ENCODE measurements at places on chromosomes 16 and 17.

GRCh38 chr16:81005610-81006161 is 999 bp downstream of the CMC2 start:
- no peak for DNase-seq

DNA sequence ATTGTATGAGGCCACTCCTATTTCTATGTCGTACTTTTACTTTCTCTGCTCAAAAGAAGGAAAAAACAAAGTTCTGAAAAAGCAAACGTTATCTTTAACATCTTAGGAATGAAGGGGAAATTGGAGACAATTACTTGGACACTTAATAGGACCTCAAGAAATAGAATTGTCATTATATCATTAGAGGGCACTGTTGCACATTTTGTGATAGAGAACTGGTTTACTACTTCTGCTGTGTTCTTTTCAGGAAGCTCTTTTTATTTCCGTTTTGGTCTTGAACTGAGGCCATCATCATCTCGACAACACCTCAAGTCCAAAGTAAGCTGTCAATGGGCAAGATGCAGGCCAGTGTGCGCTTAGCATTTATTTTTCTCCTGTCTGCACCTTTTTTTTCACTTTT is 14.6 kb downstream of the COG4 start:
- no peak for DNase-seq

GRCh38 chr17:5667871-5668270 is 83.6 kb upstream of the NLRP1 start:
- no peak for DNase-seq

- DNase-seq = no peak
Observed at GRCh38 chr17:68800751-68801150, 154.4 kb downstream of the ABCA8 start.

GRCh38 chr17:70609566-70609965 is 440.2 kb downstream of the KCNJ2 start:
- no peak for DNase-seq

DNA sequence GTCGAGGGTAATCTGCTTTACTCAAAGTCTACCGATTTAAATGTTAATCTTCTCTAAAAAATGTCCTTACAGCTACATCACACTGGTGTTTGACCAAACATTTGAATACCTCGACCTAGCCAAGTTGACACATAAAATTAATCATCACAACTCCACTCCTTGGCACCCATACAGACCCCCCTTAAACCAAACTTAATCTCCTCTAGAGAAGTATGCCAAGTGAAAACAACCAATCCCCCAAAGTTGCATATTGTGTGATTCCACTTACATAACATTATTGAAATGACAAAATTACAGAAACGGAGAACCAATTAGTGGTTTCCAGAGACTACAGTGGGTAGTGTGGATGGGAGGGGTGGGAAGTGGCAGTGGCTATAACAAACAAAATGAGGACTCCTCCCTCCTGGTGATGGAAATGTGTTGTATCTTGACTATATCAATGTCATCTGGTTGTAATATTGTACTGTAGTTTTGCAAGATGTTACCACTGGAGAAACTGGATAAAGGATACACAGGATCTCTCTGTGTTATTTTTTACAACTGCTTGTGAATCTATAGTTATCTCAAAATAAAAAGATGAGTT is 39.4 kb downstream of the CAPNS2 start:
- DNase-seq = no peak

- no peak for DNase-seq
Observed at GRCh38 chr16:69346683-69347082, 4.9 kb downstream of the TMED6 start.

DNA sequence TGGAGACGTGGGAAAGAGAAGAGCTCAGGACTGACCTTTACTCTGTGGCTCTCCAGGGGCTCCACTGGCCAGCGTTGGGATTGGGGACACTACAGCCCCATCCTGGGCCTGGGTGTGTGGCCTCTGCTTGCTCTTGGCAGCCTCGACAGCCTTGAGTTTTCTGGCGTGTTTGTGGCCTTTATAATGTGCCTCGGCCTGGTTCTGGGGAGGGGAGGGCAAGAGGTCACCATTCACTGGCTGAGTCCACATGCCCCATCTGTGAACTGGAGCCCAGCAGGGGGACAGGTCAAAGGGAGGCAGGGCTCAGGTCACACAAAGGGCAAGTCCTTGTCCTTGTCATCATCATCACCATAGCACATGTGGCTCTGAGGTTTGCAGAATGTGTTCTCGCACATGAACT is 11.7 kb downstream of the NKIRAS2 start:
- no peak for DNase-seq

Measured in stimulated activated CD4-positive, alpha-beta T cell treated with anti-CD3 and anti-CD28 coated beads, Interleukin-2, amount 100 ng/mL, for 48 hours (primary cell).